ENCODE measurements at places on chromosomes 1 and 21. TPM values are rescaled to one million over a fixed set of nuclear protein-coding genes. Genes with fewer than 3 reads are reported as not detected.
A peak's percentile ranks its signal among the peaks of the same experiment; 100 is the strongest.

SPRR4 gene
- total RNA-seq: not detected

AXDND1 gene
- 0.64 TPM for total RNA-seq

TTC39A gene
- total RNA-seq: not detected

CFHR3 gene
- not detected for total RNA-seq

PRAMEF4 gene
- not detected for total RNA-seq

LORICRIN gene
- not detected for total RNA-seq

PIK3C2B gene
- total RNA-seq: 37.1 TPM

CD5L gene
- total RNA-seq: not detected

GRCh38 chr1:230503726-230504125 lies 77.6 kb upstream of the PGBD5 start:
- no peak for DNase-seq

DNA sequence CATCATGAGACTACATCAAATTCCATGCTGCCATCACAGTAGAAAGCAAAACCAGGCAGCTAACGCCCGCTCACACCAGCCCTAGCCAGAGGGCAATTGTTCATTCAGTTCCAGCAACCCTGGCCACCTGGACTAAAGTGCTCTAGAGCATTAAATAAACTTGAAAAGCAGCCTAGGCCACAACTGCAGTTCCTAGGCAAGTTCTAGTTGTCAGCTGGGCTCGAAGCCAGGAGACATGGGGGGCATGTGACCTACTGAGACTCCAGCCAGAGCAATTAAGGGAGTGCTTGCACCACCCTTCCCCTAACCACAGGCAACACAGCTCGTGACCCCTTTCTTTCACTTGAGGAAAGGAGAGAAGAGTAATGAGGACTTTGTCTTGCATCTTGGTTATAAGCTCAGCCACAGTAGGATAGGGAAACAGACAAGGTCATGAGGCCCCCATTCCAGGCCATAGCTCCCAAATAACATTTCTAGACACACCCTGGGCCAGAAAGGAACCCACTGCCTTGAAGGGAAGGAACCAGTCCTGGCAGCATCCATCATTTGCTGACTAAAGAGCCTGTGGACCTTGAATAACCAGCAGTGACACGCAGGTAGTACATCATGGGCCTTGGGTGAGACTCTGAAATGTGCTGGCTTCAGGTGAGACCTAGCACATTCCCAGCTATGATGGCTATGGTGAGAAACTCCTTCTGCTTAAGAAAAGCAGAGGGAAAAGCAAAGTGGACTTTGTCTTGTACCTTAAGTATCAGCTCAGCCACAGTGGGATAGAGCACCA lies 77.0 kb downstream of the ZZZ3 start:
- DNase-seq: no peak

DNA sequence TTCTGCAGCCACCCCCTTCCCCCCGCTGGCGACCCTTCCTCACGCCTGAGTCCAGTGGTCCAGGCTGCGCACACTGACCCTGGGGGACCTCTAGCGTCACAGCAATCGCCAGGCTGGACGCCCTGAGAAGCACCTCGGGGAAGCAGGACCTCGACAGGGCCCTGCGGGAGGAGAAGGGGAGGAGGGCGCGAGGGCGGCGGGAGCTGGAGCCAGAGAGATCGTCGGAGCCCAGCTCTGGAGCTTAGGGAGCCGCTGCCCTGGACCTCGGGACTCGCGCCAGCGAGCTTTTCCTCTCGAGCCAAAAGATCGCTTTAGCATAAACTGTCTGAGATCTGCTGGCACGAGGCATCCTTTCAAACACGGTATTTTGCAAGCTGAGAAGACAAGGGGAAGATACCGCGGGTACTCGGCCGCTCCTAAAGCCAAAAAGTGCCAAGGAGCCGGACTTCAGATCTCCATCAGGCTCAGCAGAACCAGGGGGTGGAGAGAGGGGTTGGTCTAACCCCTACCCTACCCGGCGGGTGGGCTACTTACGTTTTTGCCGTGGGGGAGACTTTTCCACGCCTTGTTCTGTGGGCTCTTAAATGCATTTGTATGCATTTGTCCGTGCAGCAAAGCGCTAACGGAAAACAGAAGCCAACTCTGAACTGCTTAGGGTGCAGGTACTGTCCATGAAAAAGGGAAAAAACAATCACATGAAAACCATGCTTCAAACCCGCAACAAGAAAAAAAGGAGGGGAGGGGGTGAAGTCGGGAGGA lies 586 bp downstream of the COL24A1 start:
- peak; percentile 22 for DNase-seq

GRCh38 chr21:35361988-35362387 lies 312.9 kb upstream of the RUNX1 start:
- no peak for DNase-seq

- no peak for DNase-seq
Measured at GRCh38 chr21:42694751-42695696, 41.6 kb downstream of the PDE9A start.

DNA sequence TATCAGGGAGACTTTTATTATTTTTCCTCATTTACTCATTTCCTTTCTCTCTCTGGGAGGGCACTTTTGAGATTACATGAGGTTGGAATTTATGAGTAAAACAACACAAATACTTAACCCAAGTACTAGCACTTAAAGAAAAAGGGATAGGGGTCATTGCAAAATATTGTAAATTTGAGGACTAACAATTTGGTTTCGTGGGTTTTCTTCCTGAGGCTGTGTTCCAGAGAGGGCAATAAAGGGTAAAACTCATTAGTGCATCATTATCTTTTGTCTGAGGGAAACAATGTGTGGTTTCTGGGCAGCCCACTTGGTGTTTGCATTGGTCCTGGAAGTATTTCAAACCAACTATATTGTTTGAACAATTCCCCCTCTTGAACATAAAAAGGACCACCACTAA lies 96.5 kb downstream of the GREM2 start:
- DNase-seq: no peak

GRCh38 chr21:39453571-39454179 lies 1.9 kb downstream of the SH3BGR start:
- DNase-seq: no peak

DNA sequence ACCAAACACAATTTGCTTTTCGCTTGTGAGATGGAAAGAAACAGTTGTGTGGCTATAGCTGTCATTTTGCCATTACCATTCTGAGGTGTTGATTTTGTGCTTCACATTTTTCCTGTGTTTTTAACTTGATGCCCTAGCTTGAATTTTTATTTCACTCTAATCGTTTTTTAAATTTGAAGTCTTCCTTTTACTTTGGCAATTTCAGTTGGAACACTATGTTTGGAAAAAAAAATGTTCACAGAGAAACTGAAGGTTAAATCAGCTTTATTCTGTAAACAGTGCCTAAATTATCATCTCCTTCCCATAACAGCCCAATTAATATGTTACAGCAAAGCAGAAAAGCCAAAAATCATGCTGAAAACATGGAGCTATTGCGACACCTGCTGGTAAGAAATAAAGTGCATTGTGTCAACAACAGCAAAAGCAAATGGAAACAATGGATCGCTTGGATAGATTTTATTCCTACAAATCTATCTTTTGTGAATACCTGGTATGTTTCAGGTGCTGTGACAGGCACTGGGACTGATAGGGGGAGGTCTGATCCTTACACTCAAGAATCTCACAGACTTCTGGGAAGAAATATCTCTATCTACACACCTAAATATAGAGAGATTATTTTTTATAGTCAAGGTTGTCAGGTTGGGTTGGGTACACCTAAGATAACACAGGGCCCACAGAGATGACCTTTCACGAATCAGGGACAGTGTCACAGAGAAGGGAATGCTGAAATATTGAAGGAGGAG lies 16.2 kb upstream of the ERICH3 start:
- DNase-seq: no peak

DNA sequence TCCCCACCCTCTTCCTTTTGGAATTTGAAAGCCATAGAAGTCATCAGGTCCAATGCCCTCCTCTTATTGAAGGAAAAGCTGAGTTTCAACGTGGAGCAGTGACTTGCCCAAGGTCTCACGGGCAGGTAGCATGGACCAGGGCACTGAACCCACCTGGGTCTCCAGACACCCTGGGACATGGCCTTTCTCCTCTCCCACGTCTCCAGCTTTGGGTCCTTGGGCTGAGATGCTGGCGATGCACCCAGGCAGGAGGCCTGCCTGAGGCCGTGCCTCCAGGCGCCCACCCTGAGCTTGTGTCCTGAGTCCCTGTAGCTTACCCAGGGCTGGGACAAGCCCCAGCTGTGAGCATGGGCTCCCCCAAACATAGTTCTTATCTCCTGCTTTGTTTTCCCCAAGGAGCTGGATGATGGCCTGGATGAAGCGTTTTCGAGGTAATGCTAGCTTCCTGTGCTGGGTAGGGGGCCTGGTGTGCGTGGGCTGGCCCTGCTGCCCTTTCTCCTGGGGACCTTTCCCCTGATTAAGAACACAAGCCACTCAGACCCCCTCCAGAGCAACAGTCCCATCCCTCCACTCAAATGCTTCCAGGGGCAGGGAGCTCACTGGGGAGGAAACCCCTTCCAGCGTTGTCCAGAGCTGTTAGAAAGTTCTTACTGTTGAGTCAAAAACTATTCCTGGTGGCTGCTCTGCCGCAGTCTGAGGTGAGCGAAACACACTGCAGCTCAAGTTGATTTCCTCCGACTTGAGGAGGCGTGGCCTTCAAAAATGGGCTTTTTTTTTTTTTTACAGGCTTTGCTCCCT lies 21.6 kb downstream of the LDLRAP1 start:
- peak; percentile 59 for DNase-seq

- no peak for DNase-seq
Measured at GRCh38 chr1:153507926-153508583, 27.7 kb downstream of the S100A6 start.

GRCh38 chr1:6880951-6881690 lies 95.9 kb downstream of the CAMTA1 start:
- DNase-seq: no peak

- DNase-seq: no peak
Measured at GRCh38 chr1:186753241-186753640, 73.0 kb upstream of the PTGS2 start.

DNA sequence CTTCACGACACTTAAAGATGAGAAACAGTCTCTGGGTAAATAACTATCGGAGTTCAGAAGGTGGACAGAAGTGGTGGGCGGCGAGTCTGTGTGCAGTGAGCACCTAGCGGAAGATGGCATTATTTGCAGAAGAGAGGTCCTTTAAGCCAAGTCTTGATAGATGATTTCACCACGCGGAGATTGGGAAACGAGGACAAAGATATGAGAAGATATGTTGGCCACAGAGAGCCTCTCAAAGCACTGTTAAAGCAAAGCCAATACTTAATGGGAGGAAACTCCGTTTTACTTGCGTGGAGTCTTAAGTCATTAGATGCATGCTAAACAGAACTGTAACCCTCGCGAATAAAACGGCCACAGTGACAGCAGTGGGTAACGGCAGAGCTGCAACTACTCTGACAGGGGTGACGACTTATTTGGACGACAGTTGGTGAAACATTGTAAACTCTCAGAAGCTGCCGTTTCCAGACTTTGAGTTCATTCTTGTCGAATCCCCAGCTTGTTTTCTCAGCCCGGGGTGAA lies 577 bp upstream of the CEP350 start:
- peak; percentile 42 for DNase-seq

DNA sequence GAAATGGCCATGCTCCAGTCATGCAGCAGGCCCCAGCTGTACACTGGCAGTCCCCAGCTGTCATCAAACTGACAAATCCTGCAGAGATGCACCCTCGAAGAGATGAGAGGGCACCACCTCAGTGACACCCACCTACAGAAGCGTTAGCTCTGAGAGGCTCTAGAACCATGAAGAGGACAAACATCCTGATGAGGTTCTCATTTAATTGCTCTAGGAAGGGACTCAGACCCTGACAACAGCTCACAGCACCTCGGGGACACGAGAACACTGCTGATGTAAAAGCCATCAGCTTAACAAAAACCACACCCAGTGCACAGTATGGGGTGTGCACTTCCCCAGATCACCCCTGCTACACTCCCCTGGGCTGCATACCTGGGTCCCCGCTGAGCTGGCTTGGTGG lies 3.4 kb downstream of the ZNF496 start:
- no peak for DNase-seq

- DNase-seq: no peak
Measured at GRCh38 chr1:189821833-189822232, 655.8 kb downstream of the BRINP3 start.

- DNase-seq: no peak
Measured at GRCh38 chr1:202663131-202663530, 47.1 kb downstream of the SYT2 start.

- no peak for DNase-seq
Measured at GRCh38 chr1:58883037-58883887, 99.4 kb upstream of the JUN start.

DNA sequence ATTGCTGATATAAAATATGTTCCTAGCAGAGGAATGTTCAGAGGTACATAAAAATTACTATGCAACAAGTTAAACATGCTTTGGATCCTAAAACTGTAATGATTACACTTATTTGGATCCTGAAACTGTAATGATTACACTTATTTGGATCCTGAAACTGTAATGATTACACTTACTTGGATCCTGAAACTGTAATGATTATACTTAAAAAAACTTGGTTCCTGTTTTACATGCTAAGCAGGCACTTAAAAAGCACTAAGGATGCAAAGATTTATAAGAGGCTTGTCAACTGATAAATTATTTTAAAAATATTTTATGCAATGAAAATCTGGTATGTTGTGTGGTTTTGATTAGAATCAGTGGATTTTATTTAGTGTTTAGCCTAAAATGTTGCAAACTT lies 47.7 kb downstream of the ZNHIT6 start:
- DNase-seq: no peak

- DNase-seq: no peak
Measured at GRCh38 chr1:67830928-67831830, 2.1 kb downstream of the GNG12 start.

- no peak for DNase-seq
Measured at GRCh38 chr21:16829532-16829931, 683.3 kb upstream of the CXADR start.

GRCh38 chr1:6591222-6591621 lies 11.4 kb downstream of the ZBTB48 start:
- no peak for DNase-seq

- DNase-seq: no peak
Measured at GRCh38 chr1:115251856-115252255, 86.2 kb downstream of the NGF start.

DNA sequence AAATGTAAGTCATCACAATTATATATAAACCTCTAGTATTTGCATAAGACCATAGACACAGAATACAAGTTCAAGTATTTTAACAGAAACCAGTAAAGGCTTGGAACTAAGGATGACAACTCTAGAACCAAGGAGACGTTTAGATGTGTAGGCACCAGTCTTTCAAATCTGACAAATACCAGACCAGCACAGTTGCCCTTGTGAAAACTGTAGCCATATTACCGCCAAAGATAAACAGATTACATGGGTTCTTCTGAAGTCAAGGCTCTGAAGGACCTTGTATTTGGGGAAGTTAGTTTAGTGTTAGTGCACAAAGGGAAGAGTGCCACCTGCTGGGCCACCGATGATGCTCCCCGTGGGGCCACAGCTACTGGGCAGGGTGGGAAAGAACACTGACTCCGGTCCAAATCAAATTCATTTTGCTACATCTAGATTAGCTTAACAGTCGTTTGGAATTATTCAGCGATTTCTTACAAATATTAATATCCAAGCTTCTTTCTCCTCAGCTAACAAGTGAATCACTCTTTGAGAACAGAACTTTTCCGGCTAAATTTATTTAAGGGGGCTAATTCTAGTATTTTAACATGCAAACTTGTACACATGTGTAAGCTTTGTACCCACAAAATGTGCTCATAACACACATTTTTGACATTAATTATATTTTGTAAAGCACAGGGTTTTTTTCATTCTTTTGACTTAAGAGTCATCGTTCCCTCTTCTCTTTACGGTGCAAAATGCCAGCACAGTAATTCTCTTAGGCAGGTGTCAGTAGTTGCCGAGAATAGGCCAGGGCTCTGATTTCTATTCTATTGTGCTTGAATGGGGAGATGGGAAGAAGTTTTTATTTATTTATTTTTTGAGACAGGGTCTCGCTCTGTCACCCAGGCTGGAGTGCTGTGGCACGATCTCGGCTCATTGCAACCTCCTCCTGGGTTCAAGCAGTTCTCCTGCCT lies 8.0 kb upstream of the NIBAN1 start:
- peak; percentile 72 for DNase-seq

Measured in activated naive CD8-positive, alpha-beta T cell treated with anti-CD3 and anti-CD28 coated beads, Interleukin-2, amount 10 ng/mL, durations not matched to agents 7 days and 5 days (primary cell).